ENCODE measurements at places on chromosomes 16 and 17.

GRCh38 chr16:21156767-21157467 is 1.6 kb upstream of the LDAF1 start:
- DNase-seq: no peak

GRCh38 chr17:74281799-74282198 is 7.8 kb downstream of the DNAI2 start:
- no peak for DNase-seq

DNA sequence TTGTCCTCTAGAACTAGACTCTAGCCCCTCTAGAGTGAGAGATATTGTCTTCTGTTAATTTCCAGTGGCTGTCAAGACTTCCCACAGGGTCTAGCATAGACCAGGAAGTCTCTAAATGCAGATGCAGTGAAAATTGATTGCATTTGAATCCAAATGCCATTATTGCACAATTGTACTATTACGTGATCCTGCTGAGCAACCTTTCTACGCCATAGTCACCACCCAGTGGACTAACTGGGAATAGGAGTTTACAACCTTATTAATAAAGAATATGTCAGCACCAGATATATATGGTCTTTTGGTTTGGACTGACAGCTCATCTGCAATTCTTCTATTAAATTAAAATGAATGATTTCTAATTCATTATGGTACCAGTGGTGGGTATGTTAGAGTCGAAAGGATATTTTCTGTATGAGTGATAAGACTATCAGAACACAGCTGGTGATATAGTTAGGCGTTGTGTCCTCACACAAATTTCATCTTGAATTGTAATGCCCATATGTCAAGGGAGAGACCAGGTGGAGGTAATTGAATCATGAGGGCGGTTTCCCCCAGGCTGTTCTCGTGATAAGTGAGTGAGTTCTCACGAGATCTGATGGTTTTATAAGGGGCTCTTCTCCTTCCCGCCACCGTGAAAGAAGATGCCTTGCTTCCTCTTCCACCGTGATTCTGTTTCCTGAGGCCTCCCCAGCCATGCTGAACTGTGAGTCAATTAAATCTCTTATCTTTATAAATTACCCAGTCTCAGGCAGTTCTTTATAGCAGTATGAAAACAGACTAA is 138.9 kb upstream of the CA10 start:
- no peak for DNase-seq

DNA sequence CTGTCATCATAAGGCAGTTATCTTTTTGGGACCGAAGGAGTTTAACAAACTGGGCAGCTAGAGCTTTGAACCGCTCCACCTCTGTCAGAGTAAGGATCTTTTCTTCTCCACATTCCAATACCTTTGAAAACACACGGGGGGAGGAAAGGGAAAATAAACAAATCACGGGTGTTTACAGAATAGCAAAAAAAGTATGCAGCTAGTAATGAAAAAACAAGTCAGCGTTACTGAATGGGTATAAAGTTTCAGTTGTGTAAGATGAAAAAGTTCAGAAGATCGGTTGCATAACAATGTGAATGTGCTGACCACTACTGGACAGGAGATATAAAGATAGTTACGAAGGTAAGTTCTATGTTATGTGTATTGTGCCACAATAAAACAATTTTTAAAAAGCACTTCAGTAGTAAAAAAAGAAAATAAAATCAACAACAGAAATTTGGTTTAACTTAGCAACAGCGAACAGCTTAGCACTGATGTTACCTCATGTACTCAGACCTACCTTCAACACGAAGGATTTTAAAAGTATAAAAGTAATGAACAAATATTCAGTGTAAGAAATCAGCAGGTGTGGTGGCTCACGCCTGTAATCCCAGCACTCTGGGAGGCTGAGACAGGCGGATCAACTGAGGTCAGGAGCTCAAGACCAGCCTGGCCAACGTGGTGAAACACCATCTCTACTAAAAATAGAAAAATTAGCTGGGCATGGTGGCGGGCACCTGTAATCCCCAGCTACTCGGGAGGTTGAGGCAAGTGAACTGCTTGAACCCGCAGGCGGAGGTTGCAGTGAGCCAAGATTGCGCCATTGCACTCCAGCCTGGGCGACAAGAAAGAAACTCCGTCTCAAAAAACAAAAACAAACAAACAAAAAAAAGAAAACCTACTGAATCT is 34.3 kb downstream of the MARF1 start:
- no peak for DNase-seq

- no peak for DNase-seq
Observed at GRCh38 chr16:1432388-1433262, 1.7 kb downstream of the PERCC1 start.

- no peak for DNase-seq
Observed at GRCh38 chr17:16439811-16440351, 24.5 kb downstream of the TRPV2 start.

DNA sequence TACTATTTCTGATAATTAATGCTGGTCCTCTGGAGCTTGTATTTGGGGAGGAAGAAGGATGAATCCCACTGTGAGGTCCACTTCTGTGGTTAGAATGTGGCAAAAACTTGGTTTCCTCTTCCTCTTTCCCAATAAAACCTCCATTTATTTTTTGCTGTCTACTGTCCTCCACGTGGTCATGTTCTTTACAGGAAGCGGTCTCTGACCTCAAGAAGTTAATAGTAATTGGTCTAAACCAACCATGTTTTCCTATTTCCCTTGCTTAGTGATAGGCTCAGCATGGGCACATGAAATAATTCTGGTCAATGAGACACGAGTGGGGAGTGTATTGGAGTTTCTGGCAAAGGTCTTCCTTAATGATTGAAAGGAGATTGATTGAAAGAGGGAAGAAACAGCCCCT is 33.9 kb downstream of the CHP2 start:
- DNase-seq: no peak
